ENCODE measurements at places on chromosomes 6 and 20.

- DNase-seq: no peak
Observed at GRCh38 chr6:72699159-72699558, 77.3 kb downstream of the KCNQ5 start.

DNA sequence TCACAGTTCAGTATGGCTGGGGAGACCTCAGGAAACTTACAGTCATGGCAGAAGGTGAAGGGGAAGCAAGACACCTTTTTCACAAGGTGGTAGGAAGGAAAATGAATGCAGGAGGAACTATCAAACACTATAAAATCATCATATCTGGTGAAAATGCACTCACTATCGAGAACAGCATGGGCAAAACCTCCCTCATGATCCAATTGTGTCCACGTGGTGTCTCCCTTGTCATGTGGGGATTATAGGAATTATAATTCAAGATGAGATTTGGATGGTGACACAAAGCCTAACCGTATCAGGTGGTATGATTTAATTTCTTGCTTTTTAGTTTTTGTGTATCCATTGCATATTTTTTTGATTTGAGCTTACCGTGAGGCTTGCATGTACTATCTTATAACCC is 133.2 kb upstream of the SYNCRIP start:
- DNase-seq: no peak

- no peak for DNase-seq
Observed at GRCh38 chr20:23570178-23570760, 2.0 kb upstream of the CST9L start.

DNA sequence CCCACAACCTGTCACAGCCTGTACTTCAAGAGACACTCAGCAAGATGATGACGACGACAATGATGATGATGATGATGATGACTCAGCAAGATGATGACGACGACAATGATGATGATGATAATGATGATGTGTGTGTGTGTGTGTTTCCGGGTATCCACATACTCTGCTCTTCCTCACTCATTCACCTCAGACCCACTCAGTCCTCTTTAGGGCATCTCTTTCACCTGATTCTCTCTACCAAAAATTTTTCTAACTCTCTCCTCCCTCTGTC is 1.2 kb upstream of the EIF6 start:
- no peak for DNase-seq

- no peak for DNase-seq
Observed at GRCh38 chr20:22512911-22513489, 71.4 kb downstream of the FOXA2 start.

- DNase-seq: no peak
Observed at GRCh38 chr6:7236306-7237209, 76.4 kb downstream of the SSR1 start.

GRCh38 chr6:11815231-11815630 is 36.6 kb upstream of the ADTRP start:
- no peak for DNase-seq

GRCh38 chr20:44080064-44080463 is 106.9 kb downstream of the JPH2 start:
- DNase-seq: no peak

- no peak for DNase-seq
Observed at GRCh38 chr6:10381133-10381829, 33.6 kb downstream of the TFAP2A start.

- no peak for DNase-seq
Observed at GRCh38 chr20:38757145-38757775, 9.0 kb downstream of the ACTR5 start.

DNA sequence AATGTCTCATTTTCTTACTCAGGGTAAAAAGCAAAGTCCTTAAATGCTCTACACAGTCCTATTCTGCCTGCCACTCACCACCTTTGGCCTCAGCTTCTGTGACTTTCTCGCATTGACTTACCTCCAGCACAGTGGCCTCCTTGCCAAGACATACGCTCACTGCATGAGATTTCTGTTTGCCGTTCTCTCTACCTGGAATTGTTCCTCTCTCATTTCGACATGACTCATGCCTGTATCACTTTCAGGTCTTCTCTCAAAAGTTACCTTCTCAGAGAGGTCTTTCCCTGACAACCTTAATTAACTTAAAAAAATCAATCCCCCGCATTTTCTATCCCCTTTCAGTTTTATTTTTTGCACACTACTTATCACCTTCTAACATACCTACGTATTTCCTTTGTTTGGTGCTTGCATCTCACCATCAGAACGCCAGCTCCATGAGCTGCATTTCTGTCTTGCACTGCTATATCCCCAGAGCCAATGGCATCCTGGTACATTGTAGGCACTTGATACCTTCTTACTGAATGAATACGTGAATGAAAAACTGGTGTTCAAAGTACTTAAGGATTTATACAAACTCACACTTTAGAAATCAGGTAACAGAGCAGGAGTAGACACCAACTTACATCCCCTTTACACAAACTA is 24.5 kb downstream of the TENT5A start:
- DNase-seq: no peak

- no peak for DNase-seq
Observed at GRCh38 chr6:165820407-165820806, 157.4 kb upstream of the PDE10A start.

- no peak for DNase-seq
Observed at GRCh38 chr6:138528137-138528536, 28.8 kb upstream of the NHSL1 start.

DNA sequence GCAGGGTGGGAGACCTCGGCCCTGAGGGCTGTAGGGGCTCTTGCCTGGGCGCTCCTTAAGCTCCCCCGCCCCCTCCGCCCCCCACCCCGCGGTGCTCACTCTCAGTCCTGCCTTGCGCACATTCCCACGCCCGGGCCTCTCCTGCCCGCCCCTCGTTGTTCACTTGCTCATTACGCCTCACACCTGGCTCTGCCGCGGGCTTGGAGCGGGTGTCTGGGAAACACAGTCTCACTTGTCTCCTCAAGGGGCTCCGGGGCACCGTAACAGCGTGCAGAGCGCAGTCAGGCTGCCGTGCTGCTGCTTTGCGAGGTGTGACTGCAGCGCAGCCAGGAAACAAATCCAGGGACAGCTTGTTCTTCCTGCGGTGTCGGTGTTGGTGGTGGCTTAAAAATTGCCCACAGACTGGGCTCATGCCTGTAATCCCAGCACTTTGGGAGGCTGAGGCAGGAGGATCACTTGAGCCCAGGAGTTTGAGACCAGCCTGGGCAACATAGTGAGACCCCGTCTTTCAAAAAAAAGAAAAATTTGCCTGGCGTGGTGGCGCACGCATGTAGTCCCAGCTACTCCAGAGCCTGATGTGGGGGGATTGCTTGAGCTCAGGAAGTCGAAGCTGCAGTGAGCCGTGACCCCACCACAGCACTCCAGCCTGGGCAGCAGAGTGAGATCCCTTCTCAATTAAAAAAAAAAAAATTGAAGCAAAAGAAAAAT is 4.6 kb downstream of the NPBWR2 start:
- no peak for DNase-seq

DNA sequence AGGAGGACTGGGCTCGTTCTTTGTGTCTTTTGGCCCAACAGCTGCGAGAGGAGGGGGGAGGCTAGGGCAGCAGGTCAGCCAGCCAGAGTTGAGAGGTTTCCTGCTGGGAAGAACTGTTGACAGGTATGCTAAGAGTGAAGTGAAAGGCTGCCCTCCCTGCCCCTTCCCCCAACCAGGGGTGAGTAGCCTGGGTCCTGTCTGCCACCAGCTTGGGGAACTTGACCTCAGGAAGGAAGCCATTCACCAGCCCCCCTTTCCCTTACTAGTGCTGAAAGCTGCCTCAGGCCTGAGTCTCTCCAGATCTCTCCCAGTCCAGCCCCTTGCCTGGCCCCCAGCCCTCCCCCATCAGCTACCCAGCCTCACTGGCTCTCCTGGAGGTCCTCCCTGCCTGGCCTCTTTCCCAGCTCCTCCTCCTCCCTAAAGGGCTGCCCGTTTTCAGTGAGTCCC is 20.7 kb upstream of the ZNF76 start:
- DNase-seq: no peak

- no peak for DNase-seq
Observed at GRCh38 chr6:143529095-143529494, 17.6 kb upstream of the FUCA2 start.

- DNase-seq: peak; percentile 25
Observed at GRCh38 chr20:45311589-45312211, 3.6 kb upstream of the MATN4 start.

DNA sequence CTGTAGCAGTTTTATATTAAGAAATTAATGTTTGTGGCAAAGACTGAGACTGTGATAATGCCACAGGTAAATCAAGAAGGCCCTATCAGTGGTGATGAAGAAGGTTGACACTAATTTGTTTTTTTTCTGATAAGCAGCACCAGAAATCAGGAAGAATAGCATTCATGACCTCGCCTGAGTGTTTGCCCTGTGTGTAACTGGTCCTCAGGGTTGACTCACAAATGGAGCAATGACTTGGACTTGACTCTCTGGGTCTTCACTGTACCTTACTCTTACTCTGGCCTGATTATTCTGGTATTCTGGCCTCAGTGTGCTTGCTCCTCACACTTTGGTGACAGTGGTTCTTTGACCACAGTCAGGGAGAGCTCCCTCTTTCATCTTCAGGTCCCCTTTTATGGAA is 243.9 kb downstream of the HAO1 start:
- DNase-seq: no peak

DNA sequence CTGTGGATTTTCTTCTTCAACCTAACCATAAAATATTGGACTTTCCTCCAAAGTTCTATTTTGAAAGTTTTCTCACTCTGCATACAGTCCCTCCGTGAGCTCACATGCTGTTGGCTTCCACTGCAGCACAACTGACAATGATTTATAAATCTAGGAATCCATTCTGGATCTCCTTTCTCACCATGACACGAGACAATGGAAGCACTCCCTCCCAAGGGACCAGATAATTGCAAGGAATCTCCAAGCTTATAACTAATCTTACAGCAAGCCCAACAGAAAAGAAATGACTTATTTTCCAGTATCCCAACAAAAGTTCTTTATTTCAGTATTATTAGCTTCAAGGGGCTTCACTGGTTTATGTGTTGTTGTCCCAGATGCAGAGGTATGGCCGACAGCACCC is 729.0 kb downstream of the RFPL4B start:
- DNase-seq: no peak

GRCh38 chr6:159075506-159076228 is 30.9 kb upstream of the TAGAP start:
- DNase-seq: no peak

GRCh38 chr20:49821381-49821780 is 8.8 kb downstream of the SLC9A8 start:
- no peak for DNase-seq

DNA sequence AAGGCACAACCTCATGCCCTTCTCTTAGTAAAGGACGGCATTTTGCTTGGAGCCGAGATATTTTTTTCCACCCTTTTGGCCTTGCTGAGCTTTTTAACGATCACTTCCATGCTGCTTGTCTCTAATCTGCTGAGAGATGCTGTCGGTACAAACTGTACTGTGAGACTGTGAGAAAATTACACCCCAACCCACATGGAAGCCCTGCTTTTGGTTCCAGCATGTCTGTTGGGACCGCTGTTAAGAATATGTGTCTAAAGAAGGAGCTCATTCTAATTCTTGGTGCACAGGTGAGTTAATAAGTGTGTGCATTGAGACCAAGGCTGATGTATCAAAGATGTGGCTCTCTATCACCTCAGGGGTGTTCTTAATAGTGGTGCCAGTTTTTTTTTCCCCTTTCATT is 304.5 kb upstream of the MAP3K7 start:
- DNase-seq: no peak

GRCh38 chr6:97674802-97675201 is 391.8 kb upstream of the MMS22L start:
- no peak for DNase-seq

GRCh38 chr6:2766767-2767656 is 1.8 kb downstream of the WRNIP1 start:
- DNase-seq: no peak

GRCh38 chr6:50724381-50725124 is 11.2 kb downstream of the TFAP2D start:
- no peak for DNase-seq

DNA sequence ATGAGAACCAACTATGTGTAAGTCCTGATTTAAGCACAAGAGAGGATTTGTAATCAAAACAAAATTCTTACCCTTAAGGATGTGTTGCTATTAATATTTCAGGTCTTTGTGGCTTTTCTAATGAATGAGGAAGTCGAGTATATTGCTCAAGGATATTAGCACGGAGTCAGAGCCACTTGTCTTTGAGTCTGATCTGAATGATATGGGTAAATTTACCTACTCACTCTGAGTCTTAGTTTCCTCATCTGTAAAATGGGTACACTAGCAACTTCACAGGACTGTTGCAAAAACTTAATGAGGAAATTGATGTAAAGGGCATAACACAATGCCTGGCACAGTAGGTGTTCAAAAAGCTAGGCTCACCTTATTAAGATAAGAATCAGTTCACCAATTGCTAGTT is 30.0 kb upstream of the QKI start:
- no peak for DNase-seq

GRCh38 chr20:53255102-53255710 is 283.0 kb downstream of the TSHZ2 start:
- no peak for DNase-seq

DNA sequence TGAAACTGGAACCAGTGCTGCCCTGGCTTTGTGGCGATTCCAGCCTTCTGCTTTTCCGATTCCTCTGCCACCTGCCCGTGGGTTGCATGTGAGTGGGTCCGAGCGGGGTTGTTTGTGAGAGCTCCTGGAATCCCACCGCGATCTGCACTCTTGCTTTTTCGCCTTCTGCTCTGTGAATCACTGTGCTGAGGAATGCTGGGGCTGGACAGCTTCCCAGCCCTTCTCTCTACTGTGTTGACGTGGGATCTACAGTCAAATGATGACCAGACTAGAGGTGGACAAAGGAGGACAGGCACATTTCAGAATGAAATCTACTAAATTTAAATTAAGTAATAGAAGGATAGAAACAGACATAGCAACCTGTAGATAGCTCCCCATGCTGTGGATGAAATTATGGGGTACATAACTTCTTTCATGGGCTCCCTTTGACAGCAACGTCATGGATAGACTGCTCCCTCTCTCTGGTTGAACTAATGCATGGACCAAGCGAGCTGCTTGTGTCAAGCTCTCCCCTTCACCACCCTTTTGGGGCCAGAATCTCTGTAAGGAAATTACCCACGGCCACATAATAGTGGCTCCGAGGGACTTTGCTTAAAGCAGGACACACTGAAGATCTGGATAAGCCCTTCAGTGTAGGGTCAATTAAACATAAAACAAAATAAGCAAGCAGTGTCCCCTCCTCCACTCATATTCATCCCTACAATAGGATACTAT is 2.0 kb downstream of the FNDC1 start:
- DNase-seq: no peak

DNA sequence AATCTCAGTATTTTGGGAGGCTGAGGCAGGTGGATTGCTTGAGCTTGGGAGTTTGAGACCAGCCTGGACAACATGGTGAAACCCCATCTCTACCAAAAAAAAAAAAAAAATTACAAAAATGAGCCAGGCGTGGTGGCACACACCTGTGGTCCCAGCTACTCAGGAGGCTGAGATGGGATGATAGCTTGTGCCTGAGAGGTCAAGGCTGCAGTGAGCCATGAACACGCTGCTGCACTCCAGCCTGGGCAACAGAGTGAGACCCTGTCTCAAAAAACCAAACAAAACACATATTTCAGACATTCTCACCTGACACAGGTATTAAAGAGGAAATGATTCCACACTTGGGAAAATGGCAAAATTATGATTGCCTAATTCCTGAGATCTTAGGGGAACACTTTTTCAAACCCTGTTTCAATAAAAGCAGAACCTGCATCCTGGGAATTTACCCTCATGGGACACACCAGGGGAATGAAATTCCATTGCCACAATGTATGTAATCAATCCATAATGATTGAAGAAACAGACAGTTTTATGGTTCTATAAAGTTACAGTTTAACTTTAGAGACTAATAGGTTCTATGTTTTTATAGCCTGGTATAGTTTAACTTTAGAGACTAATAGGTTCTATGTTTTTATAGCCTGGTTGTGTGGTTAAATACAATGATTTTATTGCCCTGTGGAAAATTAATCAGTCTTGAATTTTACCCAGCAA is 29.6 kb upstream of the DNAAF9 start:
- no peak for DNase-seq

Data from stimulated activated CD8-positive, alpha-beta memory T cell treated with anti-CD3 and anti-CD28 coated beads, Interleukin-4, amount 100 ng/mL, for 4 hours (primary cell).